ENCODE measurements at places on chromosomes 5 and 9.

- DNase-seq: no peak
Observed at GRCh38 chr9:38713426-38713825, 6.5 kb downstream of the FAM240B start.

DNA sequence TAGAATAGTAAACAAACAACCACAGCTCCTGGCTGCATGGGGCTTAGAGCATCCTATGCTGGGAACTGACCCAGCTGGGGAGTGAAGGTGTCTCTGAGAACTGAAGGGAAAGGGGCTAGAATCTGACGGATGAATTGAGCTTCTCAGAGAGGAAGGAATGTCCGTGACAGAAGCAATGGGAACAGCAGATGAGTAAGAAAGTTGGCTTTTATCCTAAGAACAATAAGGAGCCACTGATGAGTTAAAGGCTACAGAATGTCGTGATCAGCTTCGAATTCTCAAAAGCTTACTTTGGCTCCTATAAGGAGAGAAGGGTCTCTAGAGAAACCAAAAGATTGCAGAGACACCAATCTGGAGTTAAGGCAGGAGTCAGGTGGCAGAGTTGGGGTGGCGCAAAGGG, 52.6 kb downstream of the EBF1 start:
- no peak for DNase-seq

DNA sequence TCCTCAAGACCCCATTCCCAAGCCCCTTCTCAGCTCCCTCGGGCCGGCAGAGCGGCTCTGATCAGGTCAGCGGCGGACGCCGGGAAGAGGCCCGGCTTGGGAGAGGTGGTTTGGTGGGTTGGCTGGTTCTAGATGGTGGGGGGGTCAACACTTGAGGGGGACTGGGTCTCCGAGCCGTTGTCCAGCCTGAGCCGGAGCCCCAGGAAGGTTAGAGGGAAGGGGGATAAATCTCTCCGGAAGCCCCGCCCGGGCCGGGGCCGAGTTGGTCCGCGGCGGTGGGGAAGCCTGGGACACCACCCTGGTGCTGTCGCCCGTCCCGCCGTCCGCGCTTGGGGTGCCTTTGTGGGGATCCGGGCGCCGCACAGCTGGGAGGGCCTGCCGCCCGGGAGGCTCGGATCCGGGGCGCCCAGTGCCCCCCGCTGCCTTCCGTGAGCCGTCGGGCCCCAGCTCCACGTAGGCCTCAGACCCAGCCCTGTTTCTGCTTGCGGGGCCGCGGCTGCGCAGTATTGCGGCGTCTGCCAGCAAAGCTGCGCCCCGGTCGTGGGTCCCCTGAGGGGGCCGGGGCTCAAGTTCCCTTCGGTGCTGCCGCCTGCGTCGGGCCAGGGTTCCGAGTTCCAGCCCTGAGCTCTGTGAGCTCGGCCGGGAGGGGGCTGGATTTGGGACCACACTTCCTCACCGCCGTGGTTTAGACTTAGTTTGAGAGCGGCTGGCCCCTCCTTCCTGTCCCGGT, 542 bp upstream of the TRIM52 start:
- peak; percentile 77 for DNase-seq

GRCh38 chr5:347712-348284, 26.3 kb downstream of the AHRR start:
- no peak for DNase-seq

GRCh38 chr5:97164846-97165245, 18.2 kb downstream of the RIOK2 start:
- no peak for DNase-seq

DNA sequence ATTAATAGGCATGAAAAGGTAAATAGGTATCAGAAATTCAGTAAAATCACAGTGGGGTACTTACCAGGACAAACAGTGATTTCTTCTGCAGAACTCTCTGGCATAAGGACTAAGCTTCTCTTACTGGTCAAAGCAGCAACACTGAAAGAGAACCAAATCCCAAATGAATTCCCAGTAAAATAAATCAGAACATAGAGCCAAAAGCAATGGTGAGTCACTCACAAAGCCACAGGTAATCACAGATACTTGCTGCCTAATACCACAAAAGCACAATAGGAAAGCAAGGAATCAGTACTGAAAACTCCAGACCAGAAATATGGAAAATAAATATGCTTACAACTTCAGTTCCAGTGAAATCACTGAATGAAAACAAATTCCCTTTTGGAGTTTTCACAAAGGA, 50.7 kb downstream of the UIMC1 start:
- DNase-seq: no peak

- no peak for DNase-seq
Observed at GRCh38 chr5:61299261-61299681, 32.8 kb upstream of the ZSWIM6 start.

GRCh38 chr9:15178631-15179030, 128.4 kb downstream of the TTC39B start:
- no peak for DNase-seq

GRCh38 chr9:78207901-78208300, 28.0 kb upstream of the CEP78 start:
- no peak for DNase-seq

DNA sequence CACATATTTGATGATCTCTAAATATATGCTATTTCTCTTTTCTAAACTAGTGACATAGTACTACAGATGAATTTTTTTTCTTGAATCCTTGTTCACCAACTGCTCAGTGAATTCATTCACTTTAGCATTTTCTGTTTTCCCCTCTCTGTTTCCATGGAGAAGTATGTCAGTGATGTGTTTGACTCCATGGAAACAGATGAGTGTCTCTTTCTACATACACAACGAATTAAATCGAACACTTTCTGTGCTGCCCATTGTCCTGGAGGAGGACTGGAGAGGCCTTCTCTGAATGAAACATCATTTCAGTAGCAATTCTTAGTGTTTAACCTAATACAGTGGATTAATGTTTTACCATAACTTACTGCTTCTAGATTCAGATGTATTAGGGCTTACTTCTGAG, 9.5 kb downstream of the INVS start:
- no peak for DNase-seq

GRCh38 chr9:911005-911404, 65.5 kb upstream of the DMRT3 start:
- no peak for DNase-seq

DNA sequence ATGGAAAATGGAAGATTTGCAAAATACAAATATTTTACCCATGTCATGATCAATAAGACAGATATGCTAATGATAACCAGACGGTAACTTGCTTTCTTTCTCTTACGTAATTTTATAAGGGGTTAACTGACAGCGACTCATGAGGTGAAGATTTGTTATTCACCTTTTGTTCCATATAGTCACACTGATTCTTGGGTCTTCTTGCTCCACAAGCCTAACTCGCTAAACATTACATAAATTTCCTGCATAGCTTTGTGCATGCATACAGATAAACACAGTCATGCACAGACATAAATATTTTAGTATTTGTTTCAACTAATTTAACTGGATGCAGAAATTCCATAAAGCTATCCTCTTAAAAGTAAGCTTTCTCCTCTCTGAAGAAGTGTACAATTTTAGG, 225.9 kb downstream of the VPS13A start:
- DNase-seq: no peak

DNA sequence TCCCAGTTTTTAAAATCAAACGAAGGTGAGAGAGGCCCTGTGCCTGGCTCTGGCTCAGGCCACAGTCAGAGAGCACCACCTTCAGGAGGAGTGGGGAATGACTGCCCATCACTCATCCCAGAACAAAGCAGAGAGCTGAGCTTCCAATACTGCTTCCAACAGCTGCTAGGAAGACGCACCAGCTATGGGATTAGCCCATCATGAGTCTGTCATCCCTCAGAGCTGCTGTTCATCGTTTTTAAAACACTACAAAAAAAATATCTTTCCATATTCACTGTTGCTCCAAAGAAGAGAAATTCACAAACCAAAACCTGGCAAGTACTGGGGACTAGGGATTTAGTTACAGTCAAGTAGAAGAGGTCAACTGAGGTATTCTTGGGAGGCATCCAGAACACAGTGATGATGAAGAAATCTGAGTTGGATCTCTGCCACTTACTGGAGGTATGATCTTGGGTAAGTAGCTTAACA, 102.4 kb downstream of the CDK5RAP2 start:
- DNase-seq: no peak

- DNase-seq: no peak
Observed at GRCh38 chr9:121939643-121940042, 153.5 kb downstream of the TTLL11 start.

- DNase-seq: no peak
Observed at GRCh38 chr5:91535499-91535898, 152.4 kb upstream of the ARRDC3 start.

GRCh38 chr5:37799865-37800421, 39.9 kb downstream of the GDNF start:
- no peak for DNase-seq

- DNase-seq: no peak
Observed at GRCh38 chr5:108521841-108522506, 140.1 kb upstream of the FBXL17 start.

DNA sequence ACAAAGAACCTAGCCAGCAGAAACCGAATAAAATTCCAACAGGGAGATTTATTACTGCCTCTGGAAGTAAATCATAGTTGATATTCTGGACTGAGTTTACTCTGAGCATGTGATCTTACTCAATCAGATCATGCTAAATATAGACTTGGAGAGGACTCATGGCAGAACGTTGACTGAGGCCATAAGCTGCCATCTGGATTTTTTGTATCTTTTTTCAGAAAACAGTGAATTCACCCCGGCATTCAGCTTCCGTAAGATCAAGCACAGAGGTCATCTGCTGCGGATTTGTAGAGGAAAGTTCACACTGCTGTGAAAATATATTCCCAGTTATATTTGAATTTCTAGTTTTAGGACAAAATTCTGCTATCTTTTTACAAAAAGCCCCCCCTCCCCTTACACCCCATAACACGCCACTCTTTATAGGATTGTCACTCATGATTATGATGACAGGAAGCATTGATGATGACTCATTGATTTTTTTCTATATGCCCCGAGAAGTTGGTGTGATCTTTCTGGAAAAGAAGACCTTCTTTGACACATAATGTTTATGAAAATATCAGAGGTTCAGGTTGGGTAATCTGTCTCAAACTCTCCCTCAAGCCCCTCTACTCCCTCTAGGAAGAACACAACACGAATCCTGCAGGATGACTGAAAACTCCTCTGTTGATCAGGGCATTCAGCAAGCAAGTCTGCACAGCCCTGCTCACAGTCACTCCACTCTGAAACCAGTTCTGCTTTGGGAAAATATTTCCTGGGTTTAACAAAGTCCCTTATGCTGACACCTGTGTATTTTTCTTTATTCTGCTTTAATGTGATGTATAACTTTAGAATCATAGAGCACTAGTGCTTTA, 70.8 kb downstream of the NXNL2 start:
- DNase-seq: no peak

GRCh38 chr5:14108170-14108996, 34.8 kb upstream of the TRIO start:
- DNase-seq: peak; percentile 46

GRCh38 chr9:4341554-4341953, 41.7 kb upstream of the GLIS3 start:
- DNase-seq: no peak

GRCh38 chr9:16368237-16369087, 502.0 kb downstream of the BNC2 start:
- DNase-seq: no peak

All from CD4-positive, alpha-beta T cell treated with Interferon gamma for 1 hour (primary cell).